ENCODE measurements at places on chromosomes 6 and 20.

- DNase-seq = peak; percentile 53
Observed at GRCh38 chr20:50015993-50016770, 33.4 kb downstream of the SNAI1 start.

DNA sequence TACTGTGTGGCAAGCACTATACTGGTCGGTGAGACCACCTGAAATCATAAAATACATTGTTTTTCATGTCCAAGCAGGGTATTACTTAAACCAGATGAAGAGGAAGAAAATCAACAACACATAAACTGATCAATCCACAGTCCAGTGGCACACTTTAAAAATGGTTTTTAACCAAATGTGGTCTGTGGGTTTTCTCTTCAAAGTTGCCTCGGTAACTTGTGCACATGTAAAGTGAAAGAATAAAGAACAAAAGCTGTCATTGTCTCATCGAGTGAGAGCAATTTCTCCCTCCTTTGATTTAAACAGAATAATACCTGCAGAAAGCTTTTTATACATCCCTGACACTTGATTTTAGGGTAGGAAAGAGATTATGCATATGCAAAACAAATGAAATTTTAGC is 3.7 kb downstream of the FLRT3 start:
- no peak for DNase-seq

DNA sequence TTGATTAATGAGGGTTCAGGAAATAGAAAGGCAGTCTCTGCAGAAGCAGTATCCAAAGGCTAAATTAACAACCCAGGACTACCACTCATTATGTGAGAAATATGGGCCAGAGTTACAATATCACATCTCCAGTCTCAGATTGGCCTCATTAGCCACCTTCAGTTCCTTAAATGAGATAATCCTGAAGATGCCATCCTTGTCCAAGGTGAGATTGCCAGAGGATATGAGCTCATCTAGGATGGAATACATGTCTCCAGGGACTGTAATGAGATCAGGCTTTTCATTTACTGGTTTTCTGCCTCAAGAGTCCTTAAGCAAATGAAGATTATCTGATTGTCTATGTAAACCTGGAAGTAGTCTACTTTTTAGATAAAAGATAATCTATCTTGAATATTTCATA is 196.3 kb downstream of the FUT9 start:
- DNase-seq = no peak

DNA sequence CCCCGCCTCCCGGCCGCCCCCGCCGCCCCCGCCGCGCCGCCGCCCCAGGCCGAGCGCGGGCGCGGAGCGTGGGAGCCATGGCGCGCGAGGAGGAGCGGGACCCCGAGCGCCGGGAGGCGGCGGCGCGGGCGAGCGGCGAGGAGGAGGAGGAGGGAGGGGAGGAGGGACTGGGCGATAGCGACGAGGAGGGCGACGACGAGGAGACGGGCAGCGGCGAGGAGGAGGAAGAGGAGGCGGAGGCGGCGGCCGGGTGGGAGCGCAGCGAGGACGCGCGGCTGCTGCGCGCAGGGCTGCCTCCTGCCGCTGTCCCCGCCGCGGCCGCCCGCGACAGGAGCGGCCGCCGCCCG is at the start of gene SLC24A3:
Gene SLC24A3 (plus strand): TSS at position 174 of the 347 bp plus-strand sequence.
- no peak for DNase-seq
